ENCODE measurements at places on chromosomes 13 and 19.

DNA sequence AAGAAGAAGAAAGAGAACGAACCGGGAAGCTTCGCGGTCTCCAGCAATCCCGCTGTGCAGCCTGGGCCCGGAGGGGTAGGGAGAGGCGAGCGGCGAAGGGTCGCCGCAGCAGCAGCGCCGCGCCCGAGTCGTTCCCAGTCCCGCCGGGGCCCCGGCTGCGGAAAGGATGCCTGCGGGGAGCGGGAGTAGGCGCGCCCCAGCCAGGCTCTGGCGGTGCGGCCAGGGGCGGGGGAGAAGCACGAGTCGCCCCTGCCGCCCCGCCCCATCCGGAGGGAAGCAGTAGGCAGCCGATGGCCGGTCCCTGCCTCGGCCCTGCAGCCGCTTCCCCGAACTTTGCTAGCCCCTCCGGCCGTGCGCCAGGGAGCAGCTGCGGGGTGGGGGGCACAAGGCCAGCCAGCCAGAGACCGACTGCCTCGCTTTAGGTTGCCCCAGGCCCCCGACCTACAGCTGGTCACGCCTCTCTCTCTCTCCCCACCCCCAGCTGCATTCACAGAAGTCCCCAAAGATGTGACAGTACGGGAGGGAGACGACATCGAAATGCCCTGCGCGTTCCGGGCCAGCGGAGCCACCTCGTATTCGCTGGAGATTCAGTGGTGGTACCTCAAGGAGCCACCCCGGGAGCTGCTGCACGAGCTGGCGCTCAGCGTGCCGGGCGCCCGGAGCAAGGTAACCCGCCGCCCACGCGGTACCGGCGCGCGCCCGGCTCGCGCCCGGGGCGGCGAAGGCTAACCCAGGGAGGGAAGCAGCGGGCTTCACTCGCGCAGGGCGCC is 1.1 kb downstream of the VSTM2B start:
- no peak for DNase-seq

DNA sequence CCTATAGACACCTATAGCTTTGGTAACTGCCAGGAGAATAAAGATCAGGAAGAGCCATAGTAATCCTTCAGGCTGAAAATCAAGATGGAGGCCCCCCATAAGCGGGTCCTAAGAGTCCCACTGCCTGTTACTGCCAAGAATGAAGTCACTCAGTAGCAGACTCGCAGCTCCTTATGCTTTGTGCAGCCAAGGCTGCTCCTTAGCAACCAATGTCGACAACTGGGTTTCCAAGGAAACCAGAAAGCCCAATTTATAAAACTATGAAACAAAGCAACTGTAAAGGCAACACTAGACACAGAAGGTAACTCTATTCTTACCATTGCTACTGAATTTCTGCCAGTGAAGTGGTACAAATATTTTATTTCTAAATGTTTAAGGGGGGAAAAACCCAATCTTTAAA is 56.5 kb downstream of the DCLK1 start:
- DNase-seq: no peak

- peak; percentile 56 for DNase-seq
Observed at GRCh38 chr19:42184401-42184861, 33.0 kb downstream of the DEDD2 start.

DNA sequence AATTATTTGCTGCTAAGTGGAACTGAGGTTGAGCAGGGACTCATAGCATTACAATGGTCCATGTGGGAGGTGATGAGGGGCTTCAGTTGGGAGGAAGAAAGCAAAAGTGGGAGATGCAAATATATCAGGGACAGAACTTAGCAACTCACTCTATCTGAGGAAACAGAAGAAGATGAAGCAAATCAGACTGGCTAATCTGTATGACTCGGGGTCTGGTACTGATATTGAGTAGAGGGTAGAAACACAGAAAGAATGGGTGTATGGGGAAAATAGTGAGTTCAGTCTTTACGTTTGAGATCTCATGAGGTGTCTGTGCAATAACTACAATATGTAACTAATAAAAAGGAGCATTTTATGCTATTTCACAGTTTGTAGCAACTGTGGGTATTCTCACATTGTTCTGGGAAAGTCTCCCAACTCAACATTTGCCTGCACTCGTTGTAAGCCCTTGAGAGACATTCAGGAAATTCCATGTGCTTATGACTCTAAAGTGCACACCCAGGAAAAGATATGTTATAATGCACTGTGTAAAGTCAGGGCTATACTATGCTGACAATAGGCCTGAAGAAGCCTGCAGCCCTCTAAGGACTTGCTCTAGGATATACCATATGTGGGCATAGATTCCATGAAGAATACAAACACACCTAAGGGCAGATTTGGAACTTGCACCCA is 183.5 kb downstream of the SPRY2 start:
- DNase-seq: no peak

DNA sequence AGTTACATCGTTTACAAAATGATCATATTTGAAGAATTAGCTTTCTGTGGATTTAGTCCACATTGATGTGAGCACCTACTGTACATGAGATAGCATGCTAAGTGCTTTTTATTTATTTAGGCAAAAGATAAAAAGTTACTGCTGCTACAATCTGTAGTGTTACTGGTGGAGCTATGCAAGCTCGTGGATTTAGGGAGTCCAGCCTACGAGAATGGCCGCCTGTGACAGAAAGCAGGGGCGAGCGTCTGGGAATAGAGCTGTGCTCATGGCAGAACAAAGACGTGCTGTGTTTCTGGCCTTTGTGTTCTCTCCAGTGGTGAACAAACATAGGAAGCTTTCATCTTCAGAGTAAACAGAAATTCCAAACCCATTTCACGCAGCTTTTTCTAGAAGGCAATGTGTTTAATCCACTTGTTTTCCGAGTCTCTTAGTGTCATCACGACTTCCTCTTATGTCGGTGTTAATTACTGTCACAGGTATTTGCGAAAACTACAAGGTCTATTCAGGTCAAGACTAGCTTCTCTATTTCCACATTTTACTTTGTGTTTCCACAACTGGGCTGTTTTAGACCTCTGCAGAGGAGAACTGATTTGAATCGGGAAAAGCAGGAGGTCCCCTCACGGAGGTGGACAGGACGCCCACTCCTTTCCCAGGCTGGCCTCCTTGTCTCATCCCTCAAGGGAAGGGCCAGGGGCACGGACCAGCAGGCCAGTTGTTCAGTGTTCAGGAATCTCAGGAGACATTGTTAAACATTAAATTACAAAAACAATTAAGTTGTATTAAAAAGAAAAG is 67.3 kb downstream of the ATP11A start:
- no peak for DNase-seq

- no peak for DNase-seq
Observed at GRCh38 chr13:81171065-81171647, 830.2 kb upstream of the SPRY2 start.

- no peak for DNase-seq
Observed at GRCh38 chr13:44249431-44249836, 124.2 kb upstream of the SERP2 start.

DNA sequence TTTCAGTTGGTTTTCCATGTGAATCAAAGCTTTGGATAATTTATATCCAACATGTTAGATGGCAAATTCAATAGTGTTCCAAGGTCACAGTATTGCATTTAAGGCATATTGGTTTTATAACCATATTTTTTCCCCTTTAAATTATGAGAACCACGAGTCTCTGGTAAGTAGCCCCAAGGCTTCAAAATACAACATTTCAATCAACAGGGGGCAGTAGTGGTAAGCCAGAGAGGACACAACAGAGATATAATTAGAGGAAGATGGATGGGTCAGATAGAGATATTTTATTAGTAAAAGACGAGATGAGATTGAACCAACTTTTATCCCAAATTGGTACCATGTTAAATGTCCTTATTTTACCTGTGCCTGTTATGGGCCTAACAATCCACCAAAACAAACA is 53.1 kb downstream of the KL start:
- DNase-seq: no peak

DNA sequence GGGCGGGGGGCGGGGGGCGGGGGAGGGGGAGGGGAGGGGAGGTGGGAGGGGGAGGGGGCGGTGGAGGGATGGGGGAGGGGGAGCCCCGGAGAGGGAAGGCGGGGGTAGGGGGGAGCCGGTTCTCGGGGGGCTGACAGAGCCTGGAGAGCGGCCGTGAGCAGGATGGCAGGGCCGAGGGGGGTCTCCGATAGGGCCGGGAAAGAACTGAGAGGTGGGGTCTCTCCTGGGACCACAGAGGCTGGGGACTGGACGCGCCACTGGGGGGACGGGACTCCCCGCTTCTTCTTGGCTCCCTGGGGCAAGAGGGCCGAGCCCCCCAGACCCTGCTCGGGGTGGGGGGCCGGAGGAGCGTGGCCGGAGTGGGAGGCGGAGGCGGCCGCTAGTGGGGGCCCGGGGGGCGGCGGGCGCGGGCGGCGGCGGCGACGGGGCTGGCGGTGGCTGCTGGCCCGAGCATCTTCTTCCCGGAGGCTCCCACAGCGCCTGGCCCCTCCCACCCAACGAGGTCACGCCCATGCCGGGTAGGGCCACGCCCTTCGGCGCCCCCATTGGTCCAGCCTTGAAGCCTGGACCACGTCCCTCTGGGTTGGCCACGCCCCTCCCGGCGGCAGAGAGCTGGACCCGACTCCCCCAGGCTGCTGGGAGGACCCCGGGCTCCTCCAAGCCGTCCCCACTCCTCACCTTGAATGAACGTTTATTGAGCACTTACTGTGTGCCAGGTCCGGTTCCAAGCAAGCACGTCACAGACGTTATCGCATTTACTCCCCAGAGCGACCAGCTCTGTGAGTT is at the start of gene NOVA2:
TSS of gene NOVA2 (minus strand) at position 313 of the 786 bp plus-strand sequence. CDS start 514 bp downstream, outside the sequence.
- DNase-seq: peak; percentile 82

DNA sequence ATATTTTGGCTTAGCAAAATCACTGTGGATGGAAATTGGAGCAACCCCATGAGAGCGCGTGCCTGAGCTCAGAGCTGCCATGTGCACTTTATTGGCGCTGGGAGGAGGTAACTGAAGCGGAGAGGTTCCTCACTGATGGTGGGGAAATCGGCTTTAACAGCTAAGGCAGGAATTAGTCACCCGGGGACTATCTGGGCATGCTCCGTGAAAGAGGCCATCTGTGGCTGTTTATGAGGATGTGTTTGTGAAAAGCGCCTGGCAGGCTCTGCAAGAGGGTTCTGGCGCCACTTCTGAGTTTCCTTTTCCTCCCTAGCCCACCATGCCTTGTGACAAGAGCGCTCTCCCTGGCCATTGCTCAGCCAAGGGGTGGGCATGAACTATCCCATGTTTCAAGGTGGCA is 815.6 kb downstream of the UQCRFS1 start:
- DNase-seq: no peak

DNA sequence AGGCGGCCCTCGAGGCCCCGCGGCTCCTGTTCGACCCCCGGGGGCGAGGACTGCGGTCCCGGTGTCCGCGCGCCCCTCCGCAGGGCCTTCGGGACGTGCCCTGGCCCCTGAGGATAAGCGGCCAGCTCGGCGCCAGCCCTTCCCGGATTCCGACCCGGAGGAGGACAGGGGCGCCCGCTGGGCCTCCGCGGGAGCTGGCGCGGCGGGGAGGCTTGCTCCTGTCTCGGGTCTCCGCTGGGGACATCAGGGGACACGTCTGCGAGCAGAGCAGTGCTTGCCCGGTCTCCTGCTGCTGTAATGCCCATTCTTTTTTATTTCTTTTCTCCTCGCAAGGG is 829 bp downstream of the B3GLCT start:
- DNase-seq: no peak

- DNase-seq: no peak
Observed at GRCh38 chr13:80881495-80881894, 540.6 kb upstream of the SPRY2 start.

DNA sequence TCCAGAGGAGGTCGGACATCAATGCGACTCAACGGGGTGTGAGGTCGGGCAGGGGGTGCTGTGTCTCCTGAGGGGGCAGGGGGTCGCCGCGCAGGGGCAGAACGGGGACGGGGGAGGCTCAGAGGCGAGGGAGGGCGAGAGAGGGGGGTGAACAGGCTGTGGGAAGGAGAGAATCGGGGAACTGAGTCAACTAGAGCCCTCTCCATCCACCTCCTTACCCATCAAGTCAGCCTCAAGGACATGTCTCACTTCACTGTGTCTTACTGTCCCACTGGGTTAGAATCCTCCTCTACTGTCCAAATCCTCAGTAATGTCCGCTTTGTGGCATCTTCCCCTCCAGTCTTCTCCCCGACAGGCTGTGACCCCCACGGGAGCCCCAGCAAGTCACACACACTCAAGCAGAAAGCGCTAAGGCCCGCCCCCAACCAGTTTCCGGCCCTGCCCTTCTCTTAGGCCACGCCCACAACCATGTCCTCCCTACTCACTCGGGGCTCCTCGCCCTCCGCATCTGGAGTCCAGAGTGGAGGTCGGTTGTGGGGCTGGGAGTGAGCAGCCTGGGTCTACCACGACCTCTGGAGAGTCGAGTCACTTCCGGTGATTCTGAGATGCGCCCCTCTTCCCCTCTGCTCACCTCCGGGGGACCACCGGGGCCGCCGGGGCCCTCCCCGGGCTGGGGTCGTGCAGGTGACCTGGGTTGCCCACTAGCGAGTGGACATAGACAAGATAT is 9.3 kb downstream of the PLEKHA4 start:
- DNase-seq: peak; percentile 79

DNA sequence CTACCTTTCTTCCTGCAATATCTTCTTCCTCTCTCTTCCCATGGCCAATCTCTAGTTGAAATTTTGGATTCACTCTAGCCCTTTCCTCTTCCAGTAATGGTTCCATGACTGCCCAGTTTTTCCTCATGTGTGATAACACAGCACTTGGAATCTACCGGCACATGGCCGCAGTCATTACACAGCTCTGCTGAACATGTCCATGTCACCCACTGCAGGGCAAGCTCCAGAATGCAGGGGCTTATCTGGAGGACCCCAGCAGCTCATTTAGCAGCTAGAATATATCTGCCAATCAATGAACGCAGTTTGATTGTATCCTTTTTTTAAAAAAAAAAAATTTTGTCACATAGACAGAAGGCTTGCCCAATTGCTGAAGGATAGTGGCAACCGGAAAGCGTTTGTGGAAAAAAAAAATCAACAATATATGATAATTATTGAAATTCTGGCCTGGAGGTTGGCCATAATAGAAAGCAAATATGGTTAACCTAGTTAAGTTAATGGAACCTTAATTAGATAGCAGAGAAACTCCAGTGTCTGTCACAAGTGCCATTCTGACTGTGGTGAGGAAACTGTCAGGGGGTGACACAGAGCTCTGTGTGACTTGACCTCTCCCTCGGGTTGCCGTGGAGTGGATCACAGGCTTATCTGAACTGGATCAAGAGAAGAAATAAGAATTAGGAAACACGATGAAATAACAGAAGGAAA is 426.7 kb downstream of the LIG4 start:
- no peak for DNase-seq

DNA sequence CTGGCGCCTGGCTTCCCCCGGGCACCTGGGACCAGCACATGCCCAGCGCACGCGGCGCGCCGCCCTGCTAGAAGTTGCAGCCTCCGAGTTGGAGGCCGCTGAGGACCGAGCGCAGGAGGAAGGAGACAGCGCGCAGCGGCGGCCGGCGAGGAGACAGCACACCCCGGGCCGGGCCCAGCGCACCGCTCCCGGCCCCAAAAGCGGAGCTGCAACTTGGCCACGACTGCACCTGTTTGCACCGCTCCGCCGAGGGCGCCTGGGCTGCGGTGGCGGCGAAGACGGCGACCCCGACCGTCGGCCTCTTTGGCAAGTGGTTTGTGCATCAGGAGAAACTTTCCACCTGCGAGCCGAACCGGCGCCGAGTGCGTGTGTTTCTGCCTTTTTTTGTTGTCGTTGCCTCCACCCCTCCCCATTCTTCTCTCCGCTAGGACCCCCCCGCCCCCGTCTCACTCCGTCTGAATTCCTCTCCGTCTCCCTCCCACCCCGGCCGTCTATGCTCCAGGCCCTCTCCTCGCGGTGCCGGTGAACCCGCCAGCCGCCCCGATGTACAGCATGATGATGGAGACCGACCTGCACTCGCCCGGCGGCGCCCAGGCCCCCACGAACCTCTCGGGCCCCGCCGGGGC is at the start of gene SOX1:
TSS of gene SOX1 (plus strand) at position 34 of the 626 bp plus-strand sequence. CDS start at position 544, 510 bp downstream.
- no peak for DNase-seq
